Erythroblast (primary cell): ENCODE measurements at places on chromosomes 2 and 18.

DNA sequence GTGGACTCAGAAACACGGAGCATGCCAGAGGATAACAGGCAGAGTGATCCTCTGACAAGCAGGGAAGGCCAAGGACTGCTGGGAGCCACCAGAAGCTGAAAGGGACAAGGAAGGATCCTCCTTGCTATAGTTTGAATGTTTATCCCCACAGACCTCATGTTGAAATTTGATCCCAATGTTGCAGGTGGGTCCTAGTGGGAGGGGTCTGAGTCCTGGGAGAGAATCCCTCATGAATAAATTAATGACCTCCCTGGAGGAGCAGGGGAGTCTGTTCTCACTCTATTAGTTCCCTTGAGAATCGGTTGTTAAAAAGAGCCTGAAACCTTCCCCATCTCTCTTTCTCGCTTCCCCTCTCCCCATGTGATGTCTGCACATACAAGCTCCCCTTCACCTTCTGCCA is 124.4 kb downstream of the FBXO15 start:
- DNase-seq, result no peak

DNA sequence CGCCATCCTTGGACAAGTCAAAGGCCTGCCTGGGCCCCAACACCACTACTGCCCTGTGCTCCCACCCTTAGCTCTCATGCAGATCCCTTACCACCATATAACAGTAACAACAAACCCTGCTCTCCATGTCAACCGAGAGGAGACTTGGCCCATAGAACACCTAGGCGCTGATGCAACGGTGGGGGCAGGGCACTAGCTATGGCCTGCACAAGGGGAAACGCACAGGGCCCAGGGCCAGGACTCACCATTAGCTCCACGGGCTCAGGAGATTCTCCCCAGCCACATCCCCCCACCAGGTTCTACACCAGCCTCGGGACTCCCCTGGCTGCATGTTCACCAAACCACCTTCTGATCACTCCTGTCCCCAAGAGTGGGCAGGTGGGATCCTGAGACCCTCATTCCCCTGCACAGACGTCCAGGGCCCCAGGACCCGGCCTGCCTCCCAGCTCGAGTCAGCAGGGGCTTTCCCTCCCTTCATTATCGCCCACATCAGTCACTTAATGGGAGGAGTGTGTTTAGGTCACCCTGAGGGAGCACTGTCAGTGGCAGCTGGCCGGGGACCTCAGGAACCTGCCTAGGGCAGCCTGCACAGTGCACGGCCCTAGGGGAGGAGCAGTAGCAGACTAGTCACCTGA is 29.3 kb downstream of the ANKMY1 start:
- no peak for DNase-seq

DNA sequence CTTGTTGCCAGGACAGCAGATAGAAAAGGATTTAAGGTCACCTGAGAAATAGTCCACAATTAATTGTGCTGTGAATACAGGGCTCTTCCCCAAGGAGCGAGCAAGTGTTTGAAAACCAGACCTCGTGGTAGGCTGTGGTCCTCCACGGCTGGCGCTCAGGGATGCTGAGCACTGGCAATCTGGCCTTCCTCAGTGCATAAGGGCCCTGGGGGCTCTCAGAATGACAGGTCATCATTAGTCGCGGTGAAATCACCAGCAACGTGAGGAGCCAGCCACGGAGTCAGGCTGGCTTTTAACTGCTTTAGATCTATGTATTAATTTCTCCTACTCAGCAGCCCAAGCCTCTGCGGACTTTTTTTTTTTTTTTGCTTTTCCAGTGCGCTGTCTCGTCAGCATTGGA is 148.5 kb downstream of the FHOD3 start:
- no peak for DNase-seq

DNA sequence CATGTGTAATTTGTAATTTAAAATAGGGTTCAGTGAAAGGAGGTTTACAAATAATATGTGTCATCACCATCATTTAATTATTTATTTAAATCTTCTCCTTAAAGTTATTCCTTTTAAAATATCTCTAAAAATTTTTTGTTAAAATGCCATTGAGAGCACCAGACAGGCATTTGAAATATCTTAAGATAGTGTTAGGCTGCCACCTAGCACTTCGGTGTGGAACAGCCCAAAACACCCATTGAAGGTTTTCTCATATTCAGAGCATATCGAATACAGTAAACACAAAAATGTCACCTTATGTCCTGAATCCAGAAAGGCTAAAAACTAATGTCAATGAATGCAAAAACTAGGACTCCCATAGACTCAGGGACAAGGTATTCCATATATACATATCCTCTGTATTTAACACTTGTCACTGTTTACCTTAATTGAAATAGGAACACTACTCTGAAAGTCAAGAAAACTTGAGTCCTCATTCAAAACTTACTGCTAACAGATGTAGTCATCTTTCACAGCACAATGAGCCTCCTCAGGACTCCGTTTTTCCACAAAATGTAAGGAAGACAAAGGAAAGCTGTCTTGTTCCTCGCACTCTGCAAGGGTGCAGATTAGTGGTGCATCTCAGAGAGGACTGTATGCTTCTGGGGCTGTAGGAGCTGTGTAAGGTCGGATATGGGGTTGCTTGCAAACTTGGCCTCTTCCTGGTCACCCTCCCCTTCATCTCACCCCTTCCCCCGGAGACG is 329.5 kb downstream of the PAX3 start:
- DNase-seq, result peak; percentile 19

DNA sequence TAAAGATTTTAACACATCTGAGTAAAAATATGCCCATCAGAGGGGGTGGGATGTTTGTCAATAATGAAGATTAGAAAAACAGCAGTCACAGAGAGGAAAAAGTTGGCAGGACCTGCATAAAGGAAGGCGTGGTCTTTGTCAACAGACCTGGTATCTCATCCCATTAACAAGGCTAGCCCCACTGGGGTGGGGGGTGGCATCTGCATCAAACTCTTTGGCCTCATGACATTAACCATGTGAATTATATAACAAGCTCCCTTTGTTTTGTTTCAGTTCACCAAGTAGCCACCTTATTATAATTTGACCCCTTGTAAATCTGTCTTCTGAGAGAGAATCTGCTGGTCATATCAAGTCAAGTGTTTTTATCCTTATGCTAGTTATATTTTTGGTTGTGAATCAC is 28.8 kb downstream of the NEMP2 start:
- no peak for DNase-seq

GRCh38 chr2:74704216-74704615 is 50.2 kb downstream of the SEMA4F start:
- no peak for DNase-seq

- DNase-seq, result no peak
Observed at GRCh38 chr18:54829856-54830255, 1.6 kb downstream of the RAB27B start.

DNA sequence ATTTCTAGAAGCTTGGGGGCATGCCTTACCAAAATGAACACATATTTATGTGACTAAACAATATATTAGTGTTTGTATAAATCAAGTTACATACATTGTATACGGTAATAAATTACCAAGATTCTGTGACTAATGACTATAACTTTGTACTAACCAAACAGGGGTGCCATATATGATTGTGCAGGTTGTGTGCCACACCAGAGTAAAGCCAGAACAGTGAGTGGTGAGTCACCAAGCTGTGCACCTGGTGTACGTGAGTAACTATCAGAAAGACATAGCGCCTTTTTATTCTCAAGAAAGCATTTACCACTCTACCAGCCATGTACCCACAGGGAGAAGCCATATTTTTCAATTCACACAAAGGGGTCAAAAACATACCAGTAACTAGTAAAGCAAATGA is 453.2 kb upstream of the PIK3C3 start:
- no peak for DNase-seq

DNA sequence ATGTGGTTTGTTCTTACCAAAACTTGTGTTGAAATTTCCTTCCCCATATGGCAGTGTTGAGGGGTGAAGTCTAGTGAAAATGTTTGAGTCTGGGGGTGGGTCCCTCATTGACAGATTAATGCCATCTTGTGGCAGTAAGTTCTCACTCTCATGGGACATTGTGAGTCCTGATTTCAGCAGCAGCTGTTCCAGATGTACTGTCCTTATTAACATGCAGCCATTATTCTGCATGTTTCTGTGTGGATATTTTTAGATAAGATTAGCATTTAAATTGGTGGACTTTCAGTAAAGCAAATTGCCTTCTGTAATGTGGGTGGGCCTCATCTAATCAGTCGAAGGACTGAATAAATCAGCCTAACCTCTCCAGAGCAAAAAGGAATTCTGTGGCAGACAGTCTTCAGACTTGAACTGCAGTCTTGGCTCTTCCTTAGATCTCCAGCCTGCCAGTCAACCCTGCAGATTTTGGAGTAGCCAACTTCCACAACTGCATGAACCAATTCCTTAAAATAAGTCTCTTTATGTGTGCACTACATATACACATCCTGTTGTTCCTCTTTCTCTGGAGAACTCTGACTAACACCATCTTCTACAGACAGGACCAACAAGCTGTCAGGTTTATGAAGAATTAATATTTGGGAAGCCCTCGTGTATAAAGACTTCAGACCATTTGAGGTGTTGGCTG is 138.7 kb upstream of the ZNF516 start:
- no peak for DNase-seq

DNA sequence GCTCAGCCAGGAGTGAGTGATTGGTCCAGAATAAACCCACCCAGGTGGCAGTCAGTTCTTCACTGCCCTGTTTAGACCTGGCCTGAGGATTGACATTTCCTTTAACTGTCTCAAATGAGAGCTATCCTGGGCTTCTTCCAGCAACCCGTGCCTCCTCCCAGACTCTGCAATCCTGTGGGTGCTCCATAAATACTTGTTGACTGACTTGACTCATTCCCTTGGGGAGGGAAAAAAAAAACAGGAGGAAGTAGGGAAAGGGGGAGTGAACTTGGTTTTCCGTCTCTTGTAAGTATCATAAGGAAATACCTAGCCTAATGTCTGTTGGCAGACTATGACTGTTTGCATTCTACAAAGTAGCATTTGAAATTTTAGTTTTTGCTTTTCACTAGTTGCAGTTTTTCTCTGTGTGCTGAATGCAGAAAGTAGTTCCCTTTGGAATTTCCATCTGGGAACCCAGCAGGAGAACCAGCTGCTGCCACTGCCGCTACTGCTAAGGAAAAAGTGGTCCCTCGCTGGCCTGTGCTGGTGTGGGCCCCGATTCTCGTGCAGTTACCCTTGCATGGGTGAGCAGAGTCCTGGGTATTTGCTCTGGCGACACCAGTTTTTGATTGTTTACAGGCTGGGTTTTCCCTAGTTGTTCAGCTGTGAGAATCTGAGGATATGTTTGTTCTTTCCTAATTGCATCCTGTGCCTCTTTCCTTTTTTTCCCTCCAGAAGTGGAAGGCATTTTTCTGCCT is 78.8 kb downstream of the TGOLN2 start:
- no peak for DNase-seq

- peak; percentile 33 for DNase-seq
Observed at GRCh38 chr2:71070294-71071093, 2.0 kb downstream of the NAGK start.

- no peak for DNase-seq
Observed at GRCh38 chr2:151085181-151085611, 176.5 kb downstream of the RBM43 start.

GRCh38 chr2:238182362-238182761 is 21.1 kb downstream of the ILKAP start:
- no peak for DNase-seq

GRCh38 chr2:2806711-2807110 is 475.6 kb upstream of the MYT1L start:
- DNase-seq, result no peak

GRCh38 chr2:15050483-15050882 is 418.0 kb downstream of the LRATD1 start:
- DNase-seq, result no peak

- no peak for DNase-seq
Observed at GRCh38 chr18:63138436-63139340, 180.9 kb downstream of the BCL2 start.

DNA sequence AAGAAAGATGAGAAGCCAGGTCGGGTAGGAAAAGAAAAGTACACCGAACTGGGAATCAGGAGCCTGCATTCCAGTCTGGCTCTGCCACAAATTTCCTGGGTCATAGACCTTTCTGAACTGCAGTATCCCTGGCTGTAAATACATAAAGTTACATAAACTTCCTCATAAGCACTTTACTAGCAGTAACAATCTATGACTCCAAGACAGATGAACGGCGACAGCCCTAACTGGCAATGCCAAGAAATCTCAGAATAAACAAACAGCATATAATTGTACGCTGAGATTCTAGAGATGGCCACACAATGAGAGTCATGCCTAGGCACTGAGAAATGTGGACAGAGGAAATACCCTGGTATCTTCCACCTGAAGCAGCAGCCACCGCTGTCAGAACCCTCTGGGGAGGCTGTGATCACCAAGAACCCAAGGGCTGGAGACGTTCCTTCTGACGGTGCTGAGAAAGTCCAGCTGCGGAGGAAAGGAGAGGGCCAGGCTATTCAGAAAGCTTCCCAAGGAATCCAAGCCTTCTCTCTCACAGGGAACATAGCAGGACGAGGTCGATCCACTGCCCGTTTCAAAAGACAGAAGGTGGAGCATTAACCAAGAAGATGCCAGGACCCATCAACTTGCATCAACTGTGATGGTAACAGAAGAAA is 89.3 kb upstream of the SLC66A3 start:
- no peak for DNase-seq

GRCh38 chr2:204335451-204336058 is 209.7 kb upstream of the PARD3B start:
- DNase-seq, result no peak

DNA sequence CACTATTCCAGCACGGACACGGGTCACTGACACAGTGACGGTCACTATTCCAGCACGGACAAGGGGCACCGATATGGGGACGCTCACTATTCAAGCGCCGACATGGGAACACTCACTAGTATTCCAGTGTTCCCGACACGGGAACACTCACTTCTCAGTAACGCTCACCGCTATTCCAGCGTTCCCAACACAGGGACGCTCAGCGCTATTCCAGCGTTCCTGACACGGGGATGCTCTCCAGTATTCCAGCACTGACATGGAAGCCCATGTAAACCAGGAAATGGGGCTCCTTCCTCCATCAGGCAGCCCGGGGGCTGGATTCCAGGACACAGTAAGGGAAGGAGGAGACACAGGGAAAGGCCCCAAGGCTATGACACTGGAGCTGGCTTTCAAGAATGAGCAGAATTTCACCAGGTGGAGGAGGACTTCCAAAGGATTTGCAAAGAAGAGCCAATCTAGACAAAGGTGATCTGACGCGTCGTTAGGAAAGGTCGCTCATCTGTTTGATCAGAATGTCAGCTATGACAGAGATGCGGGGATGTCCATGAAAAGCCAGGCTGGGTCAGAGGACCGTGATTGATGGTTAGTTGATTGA is 196.1 kb downstream of the EIPR1 start:
- no peak for DNase-seq
